ENCODE measurements at places on chromosomes 6 and 20.

DNA sequence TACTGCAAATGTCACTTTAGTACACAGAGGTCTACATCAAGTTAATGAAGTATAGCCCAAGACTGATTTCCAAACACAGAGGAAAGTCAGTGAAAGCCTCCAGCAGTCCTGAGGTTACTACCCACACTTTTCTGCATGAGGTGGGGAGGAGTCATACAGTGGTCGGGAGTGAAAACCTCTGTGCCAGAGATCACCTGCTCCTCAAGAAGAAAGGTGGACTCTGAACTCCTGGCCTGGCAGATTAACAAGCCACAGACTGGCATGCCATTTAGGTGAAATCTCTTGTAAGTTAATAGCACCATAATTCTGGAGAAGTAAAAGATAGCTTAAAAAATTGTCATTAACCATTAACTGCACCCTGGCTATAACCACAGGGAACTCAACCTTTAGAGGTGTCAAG lies 125.0 kb upstream of the LAMP5 start:
- DNase-seq: no peak

DNA sequence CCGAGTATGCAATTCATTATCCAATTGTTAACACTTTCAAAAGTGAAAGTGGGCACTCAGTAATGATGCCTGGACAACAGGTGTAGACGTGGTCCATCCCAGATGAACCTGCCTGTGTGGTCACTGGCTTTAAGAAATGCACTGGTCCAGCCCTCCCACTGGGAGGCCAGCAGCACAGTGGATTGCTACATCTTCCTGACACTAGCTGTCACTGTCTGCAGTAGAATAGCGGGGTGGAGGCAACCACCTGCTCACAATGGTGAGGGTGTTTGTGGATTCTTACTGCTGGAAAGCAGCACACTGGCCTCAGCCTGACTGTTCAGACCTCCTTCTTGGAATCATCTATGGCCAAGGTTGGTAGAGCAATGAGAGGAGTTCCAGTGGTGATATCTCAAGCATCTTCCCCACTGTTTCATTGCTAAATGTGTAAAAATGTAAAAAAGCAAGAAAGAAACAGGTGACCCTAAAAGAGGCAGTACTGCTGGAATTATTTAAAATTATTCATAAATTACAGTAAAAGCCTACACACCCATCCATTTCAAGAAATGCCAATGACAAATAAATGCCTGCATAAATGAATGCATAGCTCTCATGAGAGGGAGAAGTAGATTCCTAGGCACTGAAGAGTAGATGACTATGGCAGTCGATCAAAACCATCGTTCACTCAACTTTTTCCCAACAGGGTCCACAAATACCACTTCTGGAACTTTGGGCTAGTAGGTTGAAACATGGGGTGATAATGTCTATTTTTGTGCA lies 228.0 kb upstream of the PLN start:
- DNase-seq: peak; percentile 72

DNA sequence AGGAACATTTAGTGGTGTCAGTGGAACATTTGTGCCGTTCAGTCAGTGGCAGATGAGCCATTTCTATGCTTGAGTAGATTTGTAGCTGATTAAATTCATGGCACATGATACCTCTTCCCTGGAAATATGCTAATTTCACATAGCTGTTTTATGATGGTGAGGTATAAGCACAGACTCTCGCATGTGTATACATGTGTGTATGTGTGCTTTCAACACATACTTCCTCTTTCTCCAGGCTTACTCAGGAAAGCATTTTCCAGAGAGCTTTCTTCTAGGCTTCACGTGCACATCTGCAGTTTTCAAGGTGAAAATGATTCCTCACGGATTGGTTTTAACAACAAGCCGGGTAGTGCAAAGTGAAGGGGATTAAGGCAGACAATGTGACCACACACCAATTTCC lies 396.5 kb downstream of the HDGFL1 start:
- no peak for DNase-seq

DNA sequence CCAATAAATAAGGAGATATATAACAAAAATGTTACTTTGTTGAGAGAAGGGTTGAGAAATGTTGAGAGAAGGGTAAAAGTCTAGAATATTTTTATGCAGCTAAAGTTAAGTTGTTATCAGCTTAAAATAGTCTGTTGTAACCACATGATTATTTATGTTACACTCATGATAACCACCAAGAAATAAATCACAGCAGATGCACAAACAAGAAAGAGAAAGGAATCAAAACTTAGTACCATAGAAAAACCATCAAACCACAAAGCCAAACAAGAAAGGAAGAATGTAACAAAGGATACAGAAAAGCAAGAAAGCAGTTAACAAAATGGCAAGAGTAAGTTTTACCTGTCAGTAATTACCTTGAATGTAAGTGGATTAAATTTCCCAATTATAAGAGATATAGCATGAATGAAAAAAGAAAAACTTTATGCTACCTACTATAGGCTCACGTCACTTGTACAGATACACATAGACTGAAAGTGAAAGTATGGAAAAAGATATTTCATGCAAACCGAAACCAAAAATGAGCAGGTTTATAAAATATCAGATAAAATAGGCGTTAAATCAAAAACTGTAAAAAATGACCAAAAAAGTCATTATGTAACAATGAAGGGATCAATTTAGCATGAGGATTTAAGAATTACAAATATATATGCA lies 93.6 kb downstream of the STXBP5 start:
- DNase-seq: no peak

- DNase-seq: no peak
Observed at GRCh38 chr20:4066551-4066950, 51.2 kb upstream of the RNF24 start.

DNA sequence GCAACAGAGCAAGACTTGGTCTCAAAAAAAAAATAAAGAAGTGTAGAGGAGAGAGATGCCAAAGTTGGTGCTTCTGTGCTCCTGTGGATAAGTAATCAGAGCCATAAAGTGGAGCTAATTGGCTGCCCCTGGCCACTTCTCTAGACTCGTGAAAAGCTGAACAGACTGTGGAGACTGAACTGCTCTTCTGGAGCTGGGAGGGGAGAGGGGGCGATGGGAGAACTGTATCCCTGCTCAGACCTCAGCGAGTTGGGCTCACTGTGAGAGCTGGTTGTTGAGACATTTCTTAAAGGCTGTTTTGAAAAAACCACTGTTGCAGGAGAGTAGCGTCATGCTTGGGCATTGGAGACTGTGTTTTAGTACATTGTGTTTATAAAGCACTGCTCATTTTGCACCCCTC lies 125.7 kb downstream of the TCP11 start:
- DNase-seq: no peak

DNA sequence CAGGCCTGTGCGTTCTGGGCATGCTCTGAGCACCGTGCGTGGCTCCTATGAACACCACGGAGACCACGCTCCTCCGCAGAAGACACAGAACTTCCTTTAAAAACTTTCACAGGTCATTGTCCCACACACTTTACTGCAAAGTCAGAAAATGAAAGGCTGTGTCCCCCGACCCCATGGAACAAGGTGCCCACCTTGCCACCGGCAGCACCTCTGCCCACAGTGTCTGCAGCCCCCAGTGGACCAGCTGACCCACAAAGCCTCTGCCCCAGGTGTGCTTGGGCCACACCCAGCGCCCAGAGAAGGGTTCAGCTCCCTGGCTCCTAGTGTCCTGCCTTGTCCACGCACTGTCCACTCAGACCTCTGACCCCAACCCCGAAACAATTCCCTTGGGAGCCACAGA lies 8.7 kb downstream of the TAF4 start:
- DNase-seq: no peak

DNA sequence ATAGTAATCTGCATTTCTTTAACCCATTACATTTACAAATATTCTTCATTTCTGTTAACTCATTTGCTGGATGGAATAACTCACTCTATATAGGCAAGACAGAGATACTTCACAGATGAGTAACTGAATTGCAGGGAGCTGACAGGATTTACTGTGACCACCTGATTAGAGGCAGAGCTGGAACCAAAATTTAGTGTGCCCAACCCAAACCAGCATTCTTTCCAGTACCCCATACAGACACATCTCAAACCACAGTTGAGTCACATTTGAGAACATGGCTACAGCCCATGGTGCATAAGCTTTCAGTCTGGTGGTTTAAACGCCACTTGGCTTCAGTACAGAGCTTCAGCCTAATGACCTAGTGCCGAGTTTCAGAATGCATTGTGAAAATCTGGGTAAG lies 138.4 kb upstream of the TENT5A start:
- no peak for DNase-seq

DNA sequence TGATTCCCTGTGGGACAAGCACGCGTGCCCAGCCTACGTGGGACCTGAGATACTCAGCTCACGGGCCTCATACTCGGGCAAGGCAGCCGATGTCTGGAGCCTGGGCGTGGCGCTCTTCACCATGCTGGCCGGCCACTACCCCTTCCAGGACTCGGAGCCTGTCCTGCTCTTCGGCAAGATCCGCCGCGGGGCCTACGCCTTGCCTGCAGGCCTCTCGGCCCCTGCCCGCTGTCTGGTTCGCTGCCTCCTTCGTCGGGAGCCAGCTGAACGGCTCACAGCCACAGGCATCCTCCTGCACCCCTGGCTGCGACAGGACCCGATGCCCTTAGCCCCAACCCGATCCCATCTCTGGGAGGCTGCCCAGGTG lies 11.9 kb upstream of the RBCK1 start:
- no peak for DNase-seq

GRCh38 chr6:42629845-42630244 lies 66.0 kb downstream of the UBR2 start:
- no peak for DNase-seq

GRCh38 chr20:64247307-64247618 lies 8.3 kb upstream of the PCMTD2 start:
- peak; percentile 47 for DNase-seq

- DNase-seq: no peak
Observed at GRCh38 chr6:118830691-118831090, 63.3 kb upstream of the ASF1A start.

DNA sequence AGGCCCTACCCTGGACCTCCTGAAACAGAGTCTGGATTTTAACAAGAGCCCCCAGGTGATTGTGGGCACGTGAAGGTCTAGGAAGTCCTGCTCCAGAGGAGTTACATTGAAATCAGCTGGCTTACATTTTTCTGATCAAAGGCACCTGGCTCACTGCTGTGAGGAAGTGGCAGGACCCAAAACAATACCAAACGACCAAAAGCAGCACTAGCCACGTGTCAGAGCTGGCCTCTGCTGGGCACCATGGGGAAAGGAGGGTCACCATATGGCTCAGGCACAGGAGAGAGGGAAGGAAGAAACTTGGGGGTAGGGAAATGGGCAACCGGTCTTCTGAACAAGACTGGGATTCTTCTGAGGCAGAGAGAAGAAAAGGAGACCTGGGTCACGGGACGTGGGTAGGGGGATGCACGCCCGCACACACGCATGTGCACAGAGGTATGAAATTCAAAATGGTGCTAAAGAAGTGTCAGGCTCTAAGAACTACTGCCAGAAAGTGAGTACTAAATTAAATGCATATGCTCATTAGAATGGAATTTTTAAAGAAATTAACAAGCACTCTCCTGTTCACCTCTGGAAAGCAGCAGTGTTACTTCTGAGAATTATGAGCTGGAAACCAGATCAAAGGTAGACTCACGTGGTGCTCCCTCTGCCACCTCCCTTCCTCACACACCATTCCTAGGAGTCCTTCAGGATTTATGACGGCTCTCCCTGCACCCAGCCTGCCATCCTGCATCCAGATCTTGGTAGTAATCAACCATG lies 113.6 kb downstream of the TRERF1 start:
- DNase-seq: no peak

GRCh38 chr20:38924718-38925117 lies 1.5 kb upstream of the FAM83D start:
- DNase-seq: no peak

- no peak for DNase-seq
Observed at GRCh38 chr20:48339190-48339985, 488.4 kb downstream of the PREX1 start.
